ENCODE measurements at places on chromosomes 3 and 15.

- DNase-seq: no peak
Measured at GRCh38 chr3:106261915-106262683, 393.3 kb upstream of the CBLB start.

GRCh38 chr3:42773409-42773751, 327 bp upstream of the CCDC13 start:
- DNase-seq: no peak

GRCh38 chr15:69315402-69316110, 16.8 kb downstream of the PAQR5 start:
- no peak for DNase-seq

DNA sequence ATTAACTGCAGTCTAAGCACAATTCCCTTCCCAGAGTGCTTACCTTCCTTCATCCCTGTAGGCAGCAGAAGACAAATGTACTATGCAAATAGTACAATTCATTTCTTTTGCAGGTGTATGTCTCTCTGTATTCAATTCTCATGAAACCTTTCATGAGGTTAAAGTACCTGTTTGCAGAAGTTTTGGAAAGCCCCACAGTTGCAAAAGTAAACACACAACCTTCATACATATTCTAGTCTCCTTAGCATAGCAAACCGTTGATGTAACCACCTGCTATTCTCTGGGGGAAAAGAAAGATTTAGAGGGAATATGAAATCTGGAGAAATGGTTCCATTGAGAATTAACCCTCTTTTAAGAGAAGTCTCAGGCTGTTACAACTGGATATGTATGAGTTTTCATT, 200.3 kb upstream of the SUCLG2 start:
- DNase-seq: no peak

GRCh38 chr15:57667171-57667849, 39.2 kb upstream of the POLR2M start:
- no peak for DNase-seq

DNA sequence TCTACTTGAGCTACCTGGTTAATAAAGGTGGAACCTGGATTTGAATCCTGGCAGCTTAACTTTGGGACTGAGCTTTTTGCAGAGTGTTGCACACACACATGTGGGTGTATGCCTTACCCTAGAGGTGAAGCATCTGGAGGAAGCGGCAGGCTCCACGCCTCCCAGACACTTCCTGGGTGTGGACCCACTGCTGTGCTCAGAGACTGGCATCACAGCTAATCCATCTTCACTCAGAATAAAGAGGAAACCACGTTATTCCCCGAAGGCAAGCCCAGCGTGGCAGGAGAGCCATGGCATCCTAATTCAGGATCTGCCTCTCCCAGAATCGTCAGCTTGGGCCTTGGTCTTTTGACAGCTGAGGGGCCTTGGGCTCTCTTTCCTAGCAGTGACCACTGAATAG, 25.5 kb downstream of the CCDC13 start:
- peak; percentile 39 for DNase-seq

GRCh38 chr3:58487140-58487886, 4.6 kb upstream of the KCTD6 start:
- DNase-seq: no peak

- DNase-seq: no peak
Measured at GRCh38 chr3:157499342-157499963, 3.8 kb downstream of the VEPH1 start.

- DNase-seq: peak; percentile 84
Measured at GRCh38 chr15:57306161-57306943, 70.0 kb upstream of the CGNL1 start.

DNA sequence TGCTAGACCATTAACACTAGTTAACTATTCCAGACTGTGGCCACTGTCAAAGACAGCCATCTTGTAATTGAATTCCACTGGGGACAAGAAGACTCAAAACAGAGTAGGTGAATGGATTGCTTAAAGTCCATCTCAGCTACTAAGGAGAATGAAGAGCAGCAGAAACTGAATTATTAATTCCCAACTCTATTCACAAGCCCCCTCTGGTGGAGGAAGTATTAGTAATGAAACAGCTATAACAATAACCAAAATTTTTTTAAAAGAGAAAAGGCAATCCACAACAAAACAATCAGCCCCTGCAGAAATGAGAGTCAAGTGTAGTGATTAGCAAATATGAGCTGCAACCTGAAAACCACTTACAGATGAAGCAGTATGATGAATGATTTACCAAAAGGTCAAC, 302.8 kb downstream of the FHIT start:
- DNase-seq: no peak

GRCh38 chr3:185715091-185715490, 109.8 kb downstream of the IGF2BP2 start:
- DNase-seq: no peak

DNA sequence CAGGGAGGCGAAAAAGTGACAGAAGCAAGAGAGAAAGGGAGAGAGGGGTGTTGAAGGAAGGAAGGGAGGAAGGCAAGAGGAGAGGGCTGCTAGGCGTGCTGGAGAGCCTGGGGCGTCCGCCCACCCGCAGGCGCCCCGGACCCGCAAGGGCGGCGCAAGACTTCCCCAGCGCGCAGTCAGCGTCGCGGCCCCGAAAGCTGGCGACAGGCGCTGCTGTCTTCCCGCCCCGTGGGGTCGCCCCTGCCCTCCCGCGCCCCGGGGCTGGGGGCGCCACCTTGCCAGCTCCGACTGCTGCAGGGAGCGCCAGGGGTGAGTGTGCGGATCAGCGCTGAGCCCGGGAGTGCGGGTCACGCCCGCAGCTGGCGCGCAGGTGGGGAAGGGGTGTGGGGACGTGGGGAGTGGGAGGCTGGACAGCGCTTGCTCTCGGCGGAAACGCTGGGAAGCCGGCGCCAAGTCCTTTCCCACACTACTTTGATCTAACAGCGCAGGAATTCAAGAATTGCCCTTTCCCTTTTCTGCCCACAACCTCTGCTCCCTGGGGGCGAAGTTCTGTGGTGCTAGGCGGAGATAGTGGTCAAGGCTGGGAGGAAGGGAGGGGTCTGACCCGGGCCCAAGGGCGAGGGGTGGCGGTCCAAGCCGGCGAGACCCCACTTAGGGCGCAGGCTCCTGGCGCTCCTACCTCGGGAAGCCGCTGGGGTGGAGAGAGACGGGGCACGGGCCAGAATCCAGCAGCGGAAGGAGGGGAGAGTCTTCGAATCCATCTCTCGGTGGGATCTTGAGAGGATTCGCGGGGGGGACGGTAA, 266.1 kb downstream of the CGGBP1 start:
- DNase-seq: no peak

DNA sequence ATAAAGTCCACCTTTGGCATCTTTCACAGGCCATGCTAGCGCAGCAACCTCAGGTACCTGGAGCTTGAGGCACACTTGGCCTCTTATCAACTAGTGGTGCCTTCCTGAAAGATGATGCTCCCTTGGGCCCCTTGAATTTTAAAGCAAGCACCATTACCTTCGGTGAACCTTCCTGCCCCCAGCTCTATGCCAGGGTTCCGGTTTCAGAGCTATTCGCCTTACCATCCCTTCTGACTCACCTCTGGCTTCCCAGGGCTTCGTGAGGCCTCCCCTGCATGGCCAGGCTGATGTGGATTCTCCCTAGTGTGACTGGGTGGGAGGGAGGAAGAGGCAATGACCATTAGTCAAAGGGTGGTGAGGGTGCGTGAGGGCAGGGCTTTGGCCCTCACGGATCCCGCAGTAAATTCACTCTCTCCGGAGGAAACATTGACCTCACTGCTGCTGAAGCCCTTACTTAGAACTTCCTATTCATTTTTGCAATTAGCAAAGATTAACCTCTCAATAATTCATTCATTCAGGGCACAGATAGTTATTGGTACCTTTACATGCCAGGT, 16.3 kb downstream of the BHLHE40 start:
- no peak for DNase-seq

- DNase-seq: no peak
Measured at GRCh38 chr3:152261329-152261728, 7.4 kb upstream of the MBNL1 start.

- no peak for DNase-seq
Measured at GRCh38 chr3:141942006-141942405, 65.6 kb downstream of the ATP1B3 start.

GRCh38 chr3:134462331-134462941, 23.3 kb downstream of the ANAPC13 start:
- no peak for DNase-seq

- no peak for DNase-seq
Measured at GRCh38 chr3:129890891-129891290, 2.6 kb downstream of the TMCC1 start.

GRCh38 chr15:47603026-47603425, 114.3 kb upstream of the SEMA6D start:
- DNase-seq: no peak

- DNase-seq: no peak
Measured at GRCh38 chr3:177781686-177782161, 584.4 kb upstream of the TBL1XR1 start.

DNA sequence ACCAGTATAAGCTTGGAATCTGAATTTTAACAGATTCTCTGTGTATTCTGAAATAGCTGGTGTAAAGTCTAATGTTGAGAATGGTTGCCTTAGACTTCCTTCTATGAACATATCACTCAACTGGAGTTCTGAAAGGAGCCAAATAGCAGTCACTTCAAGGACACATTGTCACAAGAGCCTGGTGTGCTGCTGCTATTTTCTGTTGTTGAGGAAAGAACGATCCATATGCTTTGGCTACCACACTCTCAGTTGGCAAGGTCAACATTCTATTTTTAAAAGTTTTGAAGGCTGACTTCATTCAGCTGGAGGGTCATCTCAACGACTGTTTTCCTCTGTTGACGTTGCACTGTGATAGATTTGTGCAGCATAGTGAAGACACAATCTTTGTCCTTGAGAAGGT, 248.7 kb downstream of the TUSC7 start:
- no peak for DNase-seq

GRCh38 chr3:37024820-37025405, 31.6 kb downstream of the MLH1 start:
- DNase-seq: no peak

DNA sequence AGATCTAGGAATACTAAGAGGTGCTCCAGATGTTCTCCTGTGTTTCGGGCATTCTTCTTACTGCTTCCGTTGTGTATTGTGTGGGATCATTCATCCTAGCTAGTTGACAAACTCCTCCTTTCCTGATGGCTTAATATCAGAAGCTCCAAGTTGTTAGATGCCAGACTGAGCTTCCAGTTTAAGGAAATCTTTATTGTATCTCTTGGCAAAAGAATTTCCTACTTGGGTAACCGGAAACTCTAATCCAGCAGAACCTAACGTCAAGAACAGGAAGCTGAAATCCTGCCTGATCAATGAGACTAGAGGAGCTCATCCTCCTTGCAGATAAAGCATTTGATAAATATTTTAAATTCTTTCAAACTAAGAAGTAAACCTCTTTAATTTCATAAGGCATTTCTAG, 27.7 kb upstream of the MYH15 start:
- DNase-seq: no peak

DNA sequence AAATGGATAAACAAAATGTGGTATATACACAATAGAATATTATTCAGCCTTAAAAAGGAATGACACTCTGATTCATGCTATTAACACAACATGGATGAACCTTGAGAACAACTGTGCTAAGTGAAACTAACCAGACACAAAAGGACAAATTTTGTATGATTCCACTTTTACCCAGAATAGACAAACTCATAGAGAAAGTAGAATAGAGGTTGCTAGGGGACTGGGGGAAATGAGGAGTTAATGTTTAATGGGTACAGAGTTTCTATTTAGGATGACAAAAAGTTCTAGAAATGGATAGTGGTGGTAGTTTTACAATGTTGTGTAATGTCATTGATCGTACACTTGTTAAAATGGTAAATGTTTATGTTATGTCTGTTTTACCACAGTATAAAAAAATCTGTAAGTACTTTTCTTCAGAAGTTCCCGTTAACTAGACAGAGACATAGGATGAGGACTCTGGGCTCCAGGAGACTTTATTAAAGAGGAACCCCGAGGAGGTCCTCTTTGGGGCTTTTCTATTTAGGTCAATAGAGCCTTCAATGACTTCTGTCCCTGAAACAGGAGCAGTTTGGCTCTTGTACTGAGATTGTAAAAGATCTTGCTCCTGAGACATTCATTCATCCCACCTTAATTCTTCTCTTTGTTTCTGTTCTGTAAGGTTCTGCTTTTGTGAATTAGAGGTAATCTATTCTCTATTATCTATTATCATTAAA, 24.5 kb downstream of the ABHD6 start:
- DNase-seq: no peak

- DNase-seq: no peak
Measured at GRCh38 chr3:167493244-167493643, 19.4 kb upstream of the SERPINI2 start.

GRCh38 chr3:114374433-114374990, 80.7 kb downstream of the TIGIT start:
- DNase-seq: no peak

- DNase-seq: no peak
Measured at GRCh38 chr15:62989366-62990055, 53.0 kb upstream of the TPM1 start.

- no peak for DNase-seq
Measured at GRCh38 chr15:66188464-66188863, 65.1 kb downstream of the MEGF11 start.

DNA sequence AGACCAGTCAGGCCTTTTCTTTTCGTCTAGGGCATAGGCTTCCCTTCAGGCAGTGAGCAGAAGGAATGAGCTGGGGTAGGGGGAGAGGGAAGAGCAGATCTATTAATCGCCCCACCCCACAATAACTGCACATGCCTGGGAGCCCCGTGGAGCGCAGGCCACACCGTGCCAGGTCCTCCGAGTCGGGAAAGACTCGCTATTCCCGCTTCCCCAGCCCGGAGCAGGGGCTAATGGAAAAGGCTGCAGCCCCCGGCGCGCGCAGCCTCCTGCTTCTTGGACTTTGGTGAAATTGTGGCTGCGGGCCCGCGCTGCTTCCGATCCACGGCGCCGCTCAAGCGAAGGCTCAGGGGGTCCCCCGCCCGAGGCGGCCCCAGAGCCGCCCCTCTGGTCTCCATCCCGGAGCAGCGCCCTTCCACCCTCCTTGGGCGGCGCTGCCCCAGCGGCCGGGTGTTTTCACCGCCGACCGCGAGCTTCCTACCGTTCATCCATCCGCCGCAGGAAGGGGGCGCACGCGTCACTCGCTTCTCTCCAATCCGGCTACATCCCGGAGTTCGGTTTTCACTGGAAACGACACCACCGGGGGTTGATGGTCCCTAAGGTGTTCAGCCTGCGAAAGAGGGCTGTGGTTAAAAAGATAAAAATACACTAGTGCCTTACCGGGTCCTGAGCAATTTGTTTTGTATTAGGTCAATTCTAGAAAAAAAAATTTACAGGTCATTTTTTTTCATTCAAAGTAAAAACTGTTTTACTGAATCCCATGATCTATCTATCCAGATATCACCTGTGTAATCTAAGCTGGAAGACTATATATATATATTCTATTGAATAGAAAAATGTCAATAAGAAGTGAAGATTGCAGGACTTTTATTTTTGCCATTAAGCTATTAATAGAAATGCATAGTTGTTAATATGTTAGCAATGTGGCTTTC, 4.4 kb upstream of the SYNM start:
- peak; percentile 39 for DNase-seq

Measured in activated T-cell treated with anti-CD3 and anti-CD28 coated beads, Interleukin-2, amount 50 U/mL, for 1 hour (primary cell).